Right ventricle myocardium inferior (tissue), 1 donor: ENCODE measurements at places on chromosomes 4 and X.

- no peak for DNase-seq
Measured at GRCh38 chr4:168759321-168759720, 250.7 kb downstream of the CBR4 start.

- no peak for DNase-seq
Measured at GRCh38 chr4:181855307-181855706, 387.9 kb upstream of the TENM3 start.

- no peak for DNase-seq
Measured at GRCh38 chrX:24448762-24449250, 16.3 kb upstream of the PDK3 start.

GRCh38 chr4:72525938-72526337 is 43.1 kb downstream of the ADAMTS3 start:
- DNase-seq = peak; percentile 77

- DNase-seq = no peak
Measured at GRCh38 chr4:53365121-53365485, 758 bp downstream of the SCFD2 start.

DNA sequence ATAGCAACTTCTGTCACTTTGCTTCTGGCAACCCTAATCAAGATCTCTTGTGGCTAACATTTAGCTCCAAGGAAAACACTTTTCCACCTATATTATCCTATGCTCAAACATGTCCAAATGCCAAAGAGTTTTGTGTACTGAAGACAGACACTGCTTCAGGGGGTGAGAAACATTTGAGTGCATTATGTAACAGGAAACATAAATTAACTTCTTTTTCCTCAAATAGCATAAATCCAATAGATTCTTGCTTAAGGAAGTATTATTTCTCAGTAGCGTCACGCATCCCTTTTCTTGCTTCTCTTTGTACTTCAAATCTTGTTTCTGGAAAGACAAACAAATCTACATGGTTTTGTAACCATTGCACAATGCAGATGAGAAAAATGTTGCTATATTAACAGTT is 839.1 kb downstream of the GLUD2 start:
- DNase-seq = no peak

DNA sequence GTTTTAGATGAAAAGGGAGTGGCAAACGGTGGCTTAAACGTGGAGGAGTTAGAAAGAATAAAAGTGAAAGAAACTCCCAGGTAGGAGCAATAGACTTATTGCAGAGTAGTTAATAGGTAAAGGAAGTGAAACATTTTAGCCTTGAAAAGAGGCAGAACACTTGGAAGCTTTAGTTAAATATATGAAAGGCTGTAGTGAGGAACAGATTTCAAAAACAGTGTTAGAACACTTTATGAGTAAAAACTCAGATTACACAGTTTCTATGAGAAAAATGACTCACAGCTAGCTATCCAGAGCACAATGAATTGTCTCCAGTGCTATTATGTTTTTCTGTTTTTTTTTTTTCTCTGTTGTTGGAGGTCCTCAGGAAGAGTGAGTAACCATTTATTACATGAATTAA is 45.8 kb downstream of the TACR3 start:
- no peak for DNase-seq

DNA sequence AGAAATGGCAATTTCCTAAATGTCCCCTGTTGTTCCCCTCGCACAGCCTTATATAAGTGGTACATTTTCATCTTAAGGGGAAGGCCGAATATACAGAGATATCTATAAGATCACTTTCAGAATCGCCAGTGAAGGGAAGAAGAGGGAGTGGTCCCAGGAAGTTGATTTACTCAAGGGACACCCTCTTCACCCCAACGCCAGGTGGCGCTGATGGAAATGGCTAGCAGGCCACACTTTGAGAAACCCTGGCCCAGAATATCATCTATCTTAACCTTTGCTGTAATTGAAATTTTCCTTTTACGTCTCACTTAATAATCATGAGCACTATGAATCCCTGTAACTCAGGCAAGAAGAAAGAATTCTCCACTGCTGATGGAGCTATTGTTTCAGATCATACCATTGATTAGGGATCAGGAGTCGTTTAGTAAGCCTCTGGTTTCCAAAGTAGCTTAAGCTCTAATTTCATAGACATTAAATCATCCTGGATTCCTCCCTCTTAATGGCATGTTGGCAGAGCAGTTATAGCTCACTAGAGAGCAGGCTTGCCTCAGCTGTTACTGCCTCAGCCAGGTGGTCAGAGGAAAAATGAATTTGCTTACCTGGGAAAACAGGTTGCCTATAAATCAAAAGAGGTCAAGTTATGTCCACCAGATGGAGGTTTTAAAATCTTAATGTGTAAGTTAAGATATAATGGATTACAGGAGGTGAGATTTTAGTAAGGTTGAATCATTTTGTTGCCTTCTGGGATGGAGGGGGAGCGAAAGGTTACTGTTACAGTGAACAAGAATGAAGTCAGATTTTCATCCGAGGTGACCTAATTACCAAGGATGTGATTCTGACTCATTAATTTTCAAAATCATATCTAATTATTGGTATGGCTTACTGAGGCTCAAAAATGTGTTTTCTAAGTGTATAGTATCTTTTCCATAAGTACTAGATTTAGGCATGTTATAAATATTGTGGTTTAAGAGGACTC is 941.2 kb upstream of the TENM3 start:
- no peak for DNase-seq

- no peak for DNase-seq
Measured at GRCh38 chrX:82230013-82230412, 1028.1 kb downstream of the SH3BGRL start.

DNA sequence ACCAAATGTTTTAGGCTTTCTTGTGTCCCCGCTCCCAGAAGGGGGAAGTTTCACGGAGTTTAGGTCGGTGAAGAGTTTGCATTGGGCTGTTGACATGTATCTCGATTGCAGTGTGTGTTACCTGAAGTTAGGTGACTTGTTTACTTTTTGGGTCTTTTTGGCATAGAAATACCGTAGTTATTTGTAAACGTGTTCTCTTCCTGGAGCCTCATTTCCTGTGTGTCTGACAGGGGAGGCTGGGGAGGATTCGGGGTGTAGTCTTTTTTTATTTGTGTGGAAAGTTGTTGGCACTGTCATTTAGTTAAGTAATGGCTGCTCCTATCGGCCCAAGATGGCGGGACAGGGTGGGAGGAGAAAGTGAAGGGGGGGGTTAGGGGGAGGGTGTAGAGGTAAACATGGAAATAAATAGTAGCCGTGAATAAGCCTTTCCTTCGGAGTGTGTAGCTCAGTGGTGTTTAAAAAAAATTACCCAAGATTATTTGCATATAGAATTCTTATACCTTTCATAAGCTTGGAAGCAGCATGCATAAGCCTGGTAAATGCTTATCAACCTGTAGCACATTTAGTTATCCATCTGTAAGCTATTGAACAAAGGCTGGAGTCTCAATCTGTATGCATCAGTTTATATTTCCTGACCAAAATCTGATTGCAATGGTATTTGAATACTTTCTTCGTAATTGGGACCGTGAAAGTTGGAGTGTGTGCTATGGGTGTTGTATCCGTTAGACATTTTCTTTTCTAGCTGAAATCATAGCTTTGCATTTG is 1.6 kb downstream of the KDM6A start:
- DNase-seq = no peak

DNA sequence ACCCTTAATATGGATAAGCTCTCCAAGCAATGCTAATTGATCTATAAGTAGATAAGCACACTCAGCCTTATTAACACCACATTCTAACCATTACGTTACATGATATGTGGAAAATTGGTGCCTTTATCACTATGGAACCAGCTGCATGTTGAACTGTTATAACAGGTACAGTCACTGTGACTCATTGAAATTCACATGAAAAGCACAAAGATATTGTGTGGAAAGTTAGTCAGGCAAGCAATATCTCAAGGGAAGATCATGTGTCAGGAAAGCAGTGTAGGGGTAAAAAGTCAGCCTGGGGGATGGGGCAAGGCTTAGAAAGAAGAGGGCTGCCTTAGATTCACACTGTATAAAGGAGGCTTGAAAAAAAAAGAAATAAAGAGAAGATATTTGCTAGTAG is 313.7 kb upstream of the SMIM31 start:
- DNase-seq = no peak

DNA sequence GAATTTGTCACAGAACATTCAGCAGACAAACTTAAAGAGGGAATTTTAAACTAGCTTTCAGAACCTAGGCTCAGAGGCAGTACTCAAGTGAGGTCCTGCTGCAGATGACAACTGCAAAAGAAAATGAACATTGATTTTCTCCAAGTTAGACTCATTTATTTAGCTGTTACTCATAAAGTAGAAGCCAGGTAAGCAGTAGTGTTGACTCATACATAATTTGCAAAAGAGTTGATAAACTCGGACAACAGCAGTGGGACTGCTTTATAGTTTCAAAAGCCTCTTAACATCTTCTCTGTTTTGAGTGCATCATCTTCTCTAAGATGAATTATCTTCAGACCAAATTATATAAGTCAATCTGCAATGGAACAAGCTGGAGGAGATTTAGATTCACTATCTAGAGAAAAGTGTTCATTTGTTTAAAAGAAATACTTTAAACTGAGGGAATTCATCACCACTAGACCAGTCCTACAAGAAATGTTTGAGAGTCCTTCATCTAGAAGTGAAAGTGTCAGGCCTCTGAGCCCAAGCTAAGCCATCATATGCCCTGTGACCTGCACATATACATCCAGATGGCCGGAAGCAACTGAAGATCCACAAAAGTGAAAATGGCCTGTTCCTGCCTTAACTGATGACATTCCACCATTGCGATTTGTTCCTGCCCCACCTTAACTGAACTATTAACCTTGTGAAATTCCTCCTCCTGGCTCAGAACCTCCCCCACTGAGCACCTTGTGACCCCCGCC is 49.5 kb downstream of the COQ2 start:
- DNase-seq = no peak

GRCh38 chr4:6953751-6954380 is 44.2 kb downstream of the TBC1D14 start:
- DNase-seq = peak; percentile 87

DNA sequence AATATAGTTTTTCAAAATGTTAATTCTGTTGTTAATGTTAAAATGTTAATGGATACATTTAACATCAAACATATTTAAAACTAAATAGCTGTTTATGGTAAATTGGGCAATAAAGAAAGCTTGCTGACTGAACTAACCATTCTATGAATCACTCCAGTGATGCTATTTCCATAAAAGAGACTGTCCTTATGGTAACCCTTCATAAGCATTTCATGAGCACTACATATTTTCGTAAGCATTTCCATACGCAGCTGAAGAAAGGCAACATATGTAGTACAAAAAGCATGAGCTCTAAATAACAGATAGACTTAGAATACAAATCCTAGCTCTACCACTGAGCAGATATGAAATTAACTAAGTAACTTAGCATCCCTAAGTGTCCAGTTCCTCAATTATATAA is 188.9 kb downstream of the COL25A1 start:
- no peak for DNase-seq

DNA sequence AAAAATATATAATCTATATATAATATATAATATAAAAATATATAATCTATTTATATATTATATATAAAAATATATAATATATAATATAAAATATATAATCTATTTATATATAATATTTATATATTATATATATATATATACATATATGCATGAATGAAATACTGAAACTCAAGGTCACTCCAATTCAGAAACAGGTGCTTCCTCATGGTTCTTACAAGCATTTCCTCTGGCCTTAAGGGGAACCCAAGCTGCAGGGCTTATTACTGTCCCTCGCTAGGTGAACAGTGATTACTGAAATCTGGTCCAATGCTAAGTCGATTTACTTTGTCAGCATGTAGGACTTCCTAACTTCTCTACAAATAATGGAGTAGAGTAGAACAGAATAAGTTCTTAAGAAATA is 174.3 kb downstream of the GPM6A start:
- no peak for DNase-seq

- no peak for DNase-seq
Measured at GRCh38 chr4:109879081-109879480, 31.2 kb downstream of the LRIT3 start.

GRCh38 chr4:54233277-54233696 is 4.2 kb downstream of the PDGFRA start:
- peak; percentile 91 for DNase-seq

DNA sequence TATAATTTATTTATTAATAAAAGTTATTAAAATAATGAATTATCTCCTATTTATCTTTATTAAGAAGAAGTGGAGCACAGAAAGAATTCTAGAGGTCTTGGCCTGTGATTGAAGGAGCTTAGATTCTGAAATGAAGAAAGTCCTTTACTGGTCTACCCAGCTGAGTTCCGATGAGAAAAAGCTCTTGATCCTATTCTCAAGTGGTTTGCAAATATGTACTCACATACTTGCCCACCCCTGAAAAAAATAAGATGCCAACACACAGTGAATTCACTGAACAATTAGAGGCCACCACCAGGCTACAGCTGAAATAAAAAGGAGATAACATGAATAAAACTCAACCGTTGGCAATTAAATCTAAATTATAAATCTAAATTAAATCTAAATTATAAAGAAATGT is 253.4 kb downstream of the MAPK10 start:
- no peak for DNase-seq

- peak; percentile 21 for DNase-seq
Measured at GRCh38 chr4:1183985-1184773, 11.8 kb upstream of the SPON2 start.

GRCh38 chr4:53461244-53461643 is 83.8 kb downstream of the FIP1L1 start:
- no peak for DNase-seq

- DNase-seq = peak; percentile 84
Measured at GRCh38 chr4:41538017-41538733, at the start of gene LIMCH1. Gene LIMCH1, plus strand, starts transcription at chr4:41538157. Its CDS starts 67,839 bp downstream, at chr4:41605996.

DNA sequence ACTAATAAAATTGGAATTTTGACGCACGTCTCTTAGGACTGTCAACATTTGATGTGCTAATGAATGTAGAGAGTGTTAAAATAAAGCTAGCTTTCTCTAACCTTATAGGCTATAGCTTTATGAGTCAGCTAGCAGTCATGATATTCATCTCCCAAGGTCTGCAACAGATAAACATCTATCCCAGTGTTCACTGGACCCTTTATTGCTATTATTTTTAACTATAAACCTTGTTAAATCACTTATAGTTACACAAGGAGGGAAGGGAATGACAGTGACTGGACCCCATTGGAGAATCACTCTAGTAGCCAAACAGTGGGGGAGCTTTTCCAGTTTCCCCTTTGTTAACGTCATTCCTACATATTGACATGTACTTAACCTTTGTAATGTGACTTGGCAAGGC is 67.9 kb upstream of the SHISA3 start:
- no peak for DNase-seq

- DNase-seq = no peak
Measured at GRCh38 chr4:112296949-112297880, at the start of gene ALPK1. Gene ALPK1, plus strand, starts transcription at chr4:112297369.

- no peak for DNase-seq
Measured at GRCh38 chrX:65744965-65745364, 77.5 kb downstream of the MSN start.

DNA sequence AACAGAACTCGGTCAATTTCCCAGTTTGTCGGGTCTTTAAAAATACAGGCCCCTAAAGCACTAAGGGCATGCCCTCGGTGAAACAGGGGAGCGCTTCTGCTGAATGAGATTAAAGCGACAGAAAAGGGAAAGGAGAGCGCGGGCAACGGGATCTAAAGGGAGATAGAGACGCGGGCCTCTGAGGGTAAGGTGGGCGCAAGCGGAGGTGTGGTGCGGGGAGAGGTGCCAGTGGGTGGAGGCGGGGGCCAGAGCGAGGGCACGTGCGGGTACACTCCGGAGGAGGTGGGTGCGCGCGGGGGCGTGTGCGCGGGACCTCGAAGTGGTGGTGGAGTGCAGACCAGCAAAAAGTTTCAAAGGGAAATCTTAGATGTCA is 787 bp upstream of the TET2 start:
- DNase-seq = peak; percentile 69

GRCh38 chr4:38659346-38659745 is 4.7 kb upstream of the KLF3 start:
- DNase-seq = no peak
